ENCODE measurements at places on chromosomes 2 and 18. TPM values are rescaled to one million over a fixed set of nuclear protein-coding genes. Genes with fewer than 3 reads are reported as not detected.

Gene CNTNAP5
- not detected for polyA plus RNA-seq

Gene SPP2
- polyA plus RNA-seq, result not detected

Gene RFTN2
- 2.3 TPM for polyA plus RNA-seq

Gene MYO5B
- polyA plus RNA-seq, result 0.75 TPM

Gene CYP27C1
- 0.06 TPM for polyA plus RNA-seq

Gene SFT2D3
- polyA plus RNA-seq, result 3.4 TPM

Gene MLPH
- 18.3 TPM for polyA plus RNA-seq

Gene HTR2B
- polyA plus RNA-seq, result 0.25 TPM

Gene MYCN
- polyA plus RNA-seq, result 0.22 TPM

GRCh38 chr2:127032621-127033020 lies 74.3 kb downstream of the BIN1 start:
- DNase-seq, result no peak

- no peak for DNase-seq
Observed at GRCh38 chr18:57705011-57705410, 83.4 kb upstream of the NARS1 start.

DNA sequence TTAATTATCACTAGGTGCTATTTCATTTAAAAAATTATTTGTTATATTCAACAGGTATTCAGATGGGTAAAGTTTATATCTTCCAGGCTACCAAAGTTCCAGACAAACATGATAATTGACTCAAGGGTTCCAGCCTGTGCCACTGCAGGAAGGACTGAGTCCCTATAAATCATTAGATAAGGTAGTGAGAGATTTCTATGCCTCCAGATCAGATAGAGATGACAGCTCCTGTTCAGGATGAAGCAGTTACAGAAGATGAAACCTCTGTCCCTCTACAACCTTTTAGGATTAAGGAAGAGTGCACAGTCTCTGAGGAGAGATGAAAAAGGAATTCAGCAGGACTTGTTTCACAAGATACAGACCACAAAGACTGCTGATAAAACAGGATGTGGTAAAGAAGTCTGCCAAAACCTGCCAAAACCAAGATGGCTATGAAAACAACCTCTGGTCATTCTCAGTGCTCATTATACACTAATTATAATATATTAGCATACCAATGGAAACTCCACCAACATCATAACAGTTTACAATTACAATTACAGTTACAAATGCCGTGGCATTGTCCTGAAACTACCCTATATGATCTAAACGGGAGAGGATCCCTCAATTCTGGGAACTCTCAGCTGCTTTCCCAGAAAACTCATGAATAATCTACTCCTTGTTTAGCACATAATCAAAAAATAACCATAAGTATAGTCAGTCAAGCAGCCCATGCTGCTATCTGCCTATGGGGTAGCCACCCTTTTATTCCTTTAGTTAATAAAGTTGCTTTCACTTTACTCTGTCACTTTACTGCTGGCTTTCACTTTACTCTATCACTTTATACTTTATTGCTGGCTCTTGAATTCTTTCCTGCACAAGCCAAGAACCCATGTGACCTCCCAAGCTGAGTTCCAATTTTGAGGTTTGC lies 288.5 kb downstream of the PDE11A start:
- no peak for DNase-seq

DNA sequence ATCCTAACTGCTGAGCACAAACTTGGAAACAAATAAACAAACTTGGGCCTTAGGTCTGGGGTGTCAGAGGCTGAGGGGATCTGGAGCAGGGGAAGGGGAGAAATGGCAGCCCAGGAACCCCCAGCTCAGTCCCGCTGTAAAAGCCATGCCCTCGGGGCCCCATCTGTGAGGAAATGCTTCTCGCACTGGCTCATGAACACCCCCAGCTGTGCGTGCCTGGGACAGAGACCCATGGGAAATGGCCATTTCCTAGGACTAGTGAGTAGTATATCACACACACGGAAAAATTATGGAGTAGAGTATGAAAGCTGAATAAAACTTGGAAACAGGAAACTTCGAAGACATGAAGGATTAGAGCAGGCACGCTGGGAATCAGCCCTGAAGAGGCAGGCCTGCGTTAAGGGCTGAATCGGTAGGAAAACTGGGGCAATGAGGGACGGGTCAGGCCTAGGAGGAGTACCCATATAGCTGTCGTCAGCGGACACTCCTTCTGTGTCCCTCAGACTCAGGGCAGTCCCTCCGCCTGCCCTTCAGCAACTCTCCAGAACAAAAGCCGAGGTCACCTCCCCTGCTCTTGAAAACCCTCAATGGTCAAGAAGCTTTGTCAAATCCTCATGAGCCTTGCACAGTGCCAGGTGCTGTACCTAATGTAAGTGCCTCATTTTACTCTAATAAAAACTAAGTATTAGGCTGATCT lies 120.8 kb upstream of the ODC1 start:
- no peak for DNase-seq

- no peak for DNase-seq
Observed at GRCh38 chr2:231542136-231542535, 11.9 kb upstream of the NMUR1 start.

DNA sequence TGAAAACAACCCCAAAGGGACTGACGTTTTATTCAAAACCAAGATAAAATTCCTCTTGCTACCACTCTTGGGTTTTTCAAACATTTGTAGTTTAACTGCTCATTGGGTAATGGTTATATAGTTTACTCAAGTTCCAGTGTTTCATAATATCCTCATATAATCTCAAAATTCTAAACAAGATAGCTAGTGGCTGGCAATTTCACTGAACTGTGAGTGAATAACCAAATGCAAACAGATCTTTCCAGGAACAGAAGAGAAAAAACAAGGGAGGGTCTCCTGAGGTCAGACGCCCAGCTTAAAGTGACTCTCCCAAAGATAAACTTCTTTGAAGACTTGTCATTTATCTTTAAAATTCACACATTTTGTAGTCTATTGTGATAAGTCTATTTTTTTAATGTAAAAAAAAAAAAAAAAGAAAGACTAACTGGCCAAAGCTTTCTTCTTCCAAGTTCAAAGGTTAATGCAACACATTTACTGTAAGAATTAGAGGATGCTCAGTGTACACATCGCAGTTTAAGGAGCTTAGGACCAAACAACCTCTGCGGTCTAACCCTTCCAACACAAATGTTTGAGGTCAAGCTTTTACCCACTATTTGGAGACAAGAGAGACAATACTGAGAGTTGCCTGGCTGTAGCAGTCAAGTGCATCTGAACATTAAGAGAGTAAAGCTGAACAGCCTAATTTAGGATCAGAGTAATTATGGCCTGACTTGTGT lies 26.6 kb downstream of the LPIN2 start:
- no peak for DNase-seq

DNA sequence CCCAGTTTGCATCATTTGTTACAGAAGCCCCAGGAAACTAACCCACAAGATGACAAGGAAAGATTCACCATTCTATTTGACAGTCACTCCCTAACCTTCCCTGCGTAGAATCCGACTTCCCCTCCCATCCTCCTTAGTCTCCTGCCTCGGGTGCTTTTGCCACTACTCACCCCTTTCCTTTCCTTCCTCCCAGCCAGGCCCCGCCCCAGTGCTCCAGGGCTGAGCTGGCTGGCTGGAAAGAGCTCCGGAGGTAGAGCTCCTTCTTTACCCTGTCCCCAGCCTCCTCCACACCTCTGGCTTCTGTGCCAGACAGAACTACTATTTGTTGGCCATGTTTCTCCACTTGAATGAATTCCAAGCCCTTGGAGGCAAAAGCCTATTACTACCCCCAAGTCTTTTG lies 317.6 kb upstream of the NCKAP5 start:
- DNase-seq, result no peak

GRCh38 chr2:174615871-174616436 lies 18.4 kb upstream of the WIPF1 start:
- DNase-seq, result no peak

DNA sequence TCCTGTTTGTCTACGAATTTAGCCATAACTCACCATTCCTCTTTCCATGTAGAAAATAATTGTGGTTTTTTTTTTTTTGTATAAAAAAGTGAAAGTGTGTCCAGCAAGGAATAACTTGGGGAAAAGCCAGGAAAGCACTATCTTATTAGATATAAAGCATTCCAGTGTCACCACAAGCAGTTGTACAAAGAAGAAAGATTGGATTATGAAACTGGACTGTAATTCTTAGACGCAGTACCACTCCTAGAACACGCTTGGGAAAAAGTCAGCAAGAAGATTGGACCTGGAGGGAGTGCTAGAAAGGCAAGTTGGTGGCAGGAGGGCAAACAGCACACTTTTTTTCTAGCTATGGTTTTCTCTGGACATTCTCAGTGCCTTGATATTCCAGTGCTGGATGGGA lies 186.7 kb downstream of the PARD3B start:
- DNase-seq, result no peak

DNA sequence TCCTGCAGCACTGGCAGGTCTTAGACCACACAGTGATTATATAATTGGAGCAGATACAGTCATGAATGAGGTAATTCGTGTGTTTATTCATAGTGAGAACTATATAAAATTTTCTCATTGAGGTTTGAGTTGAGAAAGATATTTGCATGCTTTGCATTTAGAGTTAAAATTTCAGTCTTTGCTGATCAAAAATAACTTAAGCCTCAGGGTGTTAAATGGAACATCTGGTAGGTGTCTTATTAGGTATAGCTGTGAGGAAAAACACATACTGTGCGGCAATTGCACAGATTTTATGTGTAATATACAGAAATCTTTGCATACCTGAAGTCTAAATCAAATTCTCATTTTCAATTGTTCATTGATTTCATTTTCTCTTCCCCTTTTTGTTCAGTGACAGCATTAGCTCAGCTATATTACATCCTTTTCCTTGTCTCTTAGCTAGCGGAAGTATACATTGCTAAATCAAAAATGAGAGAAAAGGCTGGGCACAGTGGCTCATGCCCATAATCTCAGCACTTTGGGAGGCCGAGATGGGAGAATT lies 21.2 kb downstream of the GORASP2 start:
- no peak for DNase-seq

DNA sequence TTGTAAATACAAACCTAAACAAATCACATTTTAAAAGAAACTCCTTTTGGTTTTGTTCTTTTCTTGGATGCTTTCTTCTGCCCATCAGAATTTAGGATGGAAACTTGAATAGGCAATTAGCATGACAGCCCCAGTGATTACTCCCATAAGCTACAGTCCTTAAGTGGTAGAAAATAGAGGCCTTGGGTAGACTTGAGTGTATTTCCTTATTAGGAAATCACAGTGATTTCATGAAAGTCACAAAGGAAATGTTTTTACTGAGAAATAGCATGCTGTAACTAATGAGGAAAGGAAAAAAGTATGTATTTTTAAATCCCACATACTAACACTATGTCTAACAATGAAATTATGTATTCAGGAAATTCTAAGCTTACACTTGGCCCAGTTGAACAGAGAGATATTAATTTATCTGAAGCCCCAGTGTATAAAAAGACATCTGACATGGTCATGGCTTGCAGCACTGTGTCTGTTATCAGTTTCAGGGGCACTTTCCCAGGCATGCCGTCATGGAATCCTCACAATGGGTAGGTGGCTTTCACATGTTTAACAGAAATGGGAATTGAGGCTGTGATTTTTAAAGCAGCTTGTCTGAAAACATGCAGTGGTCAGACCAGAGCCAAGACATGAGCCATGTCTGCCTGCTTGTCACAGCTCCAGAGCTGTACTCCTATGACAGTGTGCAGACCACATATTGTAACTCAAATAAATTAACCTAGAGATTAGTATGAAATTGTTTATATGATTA lies 79.7 kb upstream of the TRIB2 start:
- DNase-seq, result no peak

DNA sequence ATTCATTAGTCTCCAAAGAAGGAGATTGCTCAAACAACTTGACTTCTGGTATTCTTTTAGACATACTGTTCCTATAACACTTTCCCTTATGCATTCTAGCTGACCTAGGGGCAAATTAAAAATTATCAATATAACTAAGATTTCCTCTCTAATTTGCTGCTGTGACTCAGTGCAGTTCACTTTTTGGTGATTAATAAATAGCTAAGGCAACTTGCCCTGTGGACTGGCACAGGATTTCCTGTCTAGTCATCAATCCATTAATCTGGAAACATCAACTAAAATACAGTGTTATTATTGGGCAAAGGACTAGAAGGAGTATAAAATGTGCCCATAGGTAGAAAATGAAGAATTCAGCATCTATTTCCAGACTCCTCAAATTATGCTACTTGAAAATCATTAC lies 83.5 kb upstream of the SERPINE2 start:
- no peak for DNase-seq

DNA sequence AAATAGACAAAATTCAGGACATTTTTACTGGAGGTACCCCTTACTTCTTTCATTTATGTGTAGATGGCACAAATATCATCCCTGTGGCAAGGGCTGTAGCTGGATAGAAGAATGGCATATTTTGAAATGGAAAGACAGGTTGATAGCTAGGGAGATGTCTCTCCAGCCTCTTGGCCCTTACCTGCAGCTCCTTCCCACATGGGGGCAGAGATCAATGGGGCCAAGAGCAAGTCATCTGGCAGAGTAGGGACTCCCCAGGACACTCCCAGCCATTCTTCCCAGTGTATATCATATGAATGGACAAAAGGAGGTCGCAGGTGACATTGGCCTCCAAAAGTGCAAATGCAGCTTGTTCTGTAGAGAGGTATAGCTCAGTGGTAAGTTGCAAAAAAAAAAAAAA lies 192.2 kb upstream of the ATP5MC3 start:
- no peak for DNase-seq

GRCh38 chr2:72263776-72264060 lies 116.1 kb upstream of the CYP26B1 start:
- no peak for DNase-seq

- no peak for DNase-seq
Observed at GRCh38 chr18:5173646-5174045, 23.4 kb downstream of the AKAIN1 start.

- no peak for DNase-seq
Observed at GRCh38 chr2:113762377-113763118, 6.1 kb upstream of the SLC35F5 start.

DNA sequence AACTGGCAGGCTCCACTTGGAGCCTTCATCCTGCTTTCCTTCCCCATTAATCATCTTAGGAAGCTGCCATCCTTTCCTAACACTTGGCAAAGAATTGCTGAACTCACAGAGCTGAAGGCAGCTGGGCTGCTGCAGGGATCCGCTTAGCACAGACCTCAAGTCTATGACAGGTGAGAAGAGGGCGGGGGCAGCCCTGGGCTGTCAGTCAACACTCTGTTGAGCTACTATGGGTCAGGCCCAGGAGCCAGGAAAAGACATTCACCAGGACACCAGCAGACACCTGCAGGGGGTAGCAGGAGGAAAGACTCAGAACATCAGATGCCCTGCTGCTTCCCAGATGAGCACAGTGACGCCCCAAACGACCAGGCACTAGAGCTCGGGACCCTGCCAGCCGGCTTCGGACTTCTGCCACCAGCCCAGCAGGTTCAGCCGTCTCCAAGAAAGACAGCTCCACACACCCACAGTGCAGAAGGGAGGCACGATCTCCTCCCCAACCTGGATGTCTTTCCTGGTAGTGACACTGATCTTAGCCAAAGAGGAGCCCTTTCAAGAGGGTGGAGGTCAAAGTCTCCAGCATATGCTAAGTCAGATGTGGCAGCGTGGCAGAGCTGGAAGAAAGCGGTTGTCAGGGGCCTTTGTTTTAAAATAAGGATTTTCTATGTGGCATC lies 55.2 kb downstream of the SNORC start:
- DNase-seq, result no peak

GRCh38 chr2:52077159-52077558 lies 1045.2 kb upstream of the NRXN1 start:
- no peak for DNase-seq

GRCh38 chr18:74334242-74334893 lies 18.7 kb downstream of the C18orf63 start:
- DNase-seq, result no peak

All from heart left ventricle (tissue), 16 donors.